Foreskin fibroblast (primary cell): ENCODE measurements at places on chromosomes 4 and X.

DNA sequence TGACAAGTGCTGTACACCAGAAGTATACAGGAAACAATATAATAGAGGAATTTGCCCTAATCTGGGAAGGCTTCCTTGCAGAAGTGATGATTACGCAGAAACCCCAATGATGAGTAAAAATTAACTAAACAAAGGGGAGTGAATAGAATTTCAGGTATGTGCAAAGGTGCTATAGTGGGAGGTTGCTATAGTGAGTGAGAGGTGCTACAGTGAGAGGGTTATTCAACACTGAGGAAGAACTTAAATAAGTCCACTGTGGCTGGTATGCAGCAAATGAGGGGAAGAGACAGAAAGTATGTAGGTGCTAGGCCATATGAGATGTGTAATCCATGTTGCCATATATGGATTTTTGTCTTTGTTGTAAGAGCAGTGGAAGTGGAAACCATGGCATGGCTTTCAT, 69.5 kb downstream of the TRIM2 start:
- no peak for DNase-seq

DNA sequence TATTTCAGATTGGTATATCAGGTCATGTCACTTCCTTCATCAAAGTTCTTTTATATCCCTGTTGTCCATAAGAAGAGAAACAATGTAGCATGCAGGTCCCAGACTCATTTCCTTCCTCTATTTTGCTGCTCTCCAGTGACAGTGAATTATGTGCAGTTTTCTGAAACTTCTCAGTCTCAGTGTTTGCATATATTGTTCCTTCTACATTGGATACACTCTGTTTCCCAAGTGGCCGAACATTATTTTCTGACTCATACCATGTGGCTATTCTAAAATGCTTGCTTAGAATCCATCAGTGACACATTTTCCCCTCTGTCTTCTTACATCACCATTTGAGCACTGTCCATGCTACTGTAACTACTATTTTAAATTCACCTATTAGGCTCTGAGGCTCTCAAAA, 305.7 kb downstream of the PDHA2 start:
- no peak for DNase-seq

DNA sequence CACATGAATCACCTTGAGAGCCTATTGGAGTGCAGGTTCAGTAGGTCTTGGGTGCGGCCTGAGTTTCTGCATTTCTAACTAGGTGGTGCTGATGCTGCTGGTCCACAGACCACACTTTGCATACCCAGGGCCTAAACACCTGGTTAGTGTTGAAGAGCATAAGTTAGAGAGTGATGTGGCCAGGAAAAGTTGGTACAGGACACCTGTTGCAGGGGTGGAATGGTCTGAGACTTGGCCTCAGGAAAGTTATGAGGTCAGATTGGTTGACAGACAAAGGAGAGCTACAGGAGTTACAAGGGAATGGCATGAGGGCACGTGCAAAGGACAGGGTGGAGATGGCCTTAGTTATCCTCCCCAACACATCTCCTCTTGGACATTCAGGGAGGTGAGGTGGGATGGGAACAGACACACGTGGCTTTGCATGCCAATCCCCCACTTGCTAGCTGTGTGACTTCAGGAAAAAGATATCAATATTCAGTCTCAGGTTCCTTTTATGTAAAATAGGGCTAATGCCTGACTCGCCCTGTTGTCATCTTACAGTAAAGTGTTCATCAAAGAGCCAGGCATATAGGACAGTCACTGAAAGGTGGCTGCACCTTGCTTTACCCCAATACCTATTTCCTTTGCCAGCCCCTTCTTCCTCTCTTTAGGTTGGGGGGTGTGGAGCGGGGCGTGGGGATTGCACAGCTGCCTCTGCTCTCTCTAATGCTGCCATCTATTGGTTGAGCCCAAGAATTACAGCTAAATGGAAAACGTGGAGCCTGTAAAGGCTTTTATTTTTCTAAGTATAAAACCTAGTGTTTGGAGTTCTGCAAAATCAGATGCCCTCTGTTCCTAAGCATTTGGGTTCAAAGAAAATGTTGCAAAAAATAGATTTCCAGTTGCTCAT, 47.5 kb downstream of the ATG4A start:
- DNase-seq = no peak

DNA sequence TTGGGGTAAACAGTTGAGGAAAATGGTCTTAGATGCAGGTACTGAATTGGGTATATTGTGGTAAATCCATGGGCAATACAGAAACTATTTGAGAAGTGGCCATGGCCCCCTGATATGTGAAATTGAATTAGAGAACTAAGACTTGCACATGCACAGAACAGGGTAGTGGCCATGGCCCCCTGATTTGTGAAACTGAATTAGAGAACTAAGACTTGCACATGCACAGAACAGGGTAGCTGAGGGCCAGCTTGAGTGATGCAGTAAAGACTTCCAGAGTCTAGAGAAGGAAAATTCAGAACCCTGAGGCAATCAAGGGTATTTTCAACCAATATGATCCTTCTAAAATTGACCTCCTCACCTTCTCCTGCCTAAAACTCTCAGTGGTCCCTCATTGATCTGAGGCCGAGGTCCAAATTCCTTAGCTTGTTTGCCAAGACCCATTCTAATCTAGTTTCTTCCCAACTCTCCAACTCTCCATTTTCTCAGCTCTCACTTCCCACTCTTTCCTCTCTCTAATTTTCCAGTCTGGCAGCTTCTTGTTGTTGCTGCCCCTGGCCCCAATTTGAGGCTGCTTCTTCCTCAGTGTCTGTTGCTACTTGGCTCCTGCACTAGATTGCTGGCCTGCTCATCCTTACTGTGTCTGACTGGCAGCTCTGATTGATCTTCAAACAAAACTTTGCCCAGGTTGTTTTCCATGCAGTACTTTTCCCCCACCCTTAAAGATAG, 72.4 kb downstream of the FRAS1 start:
- DNase-seq = no peak

DNA sequence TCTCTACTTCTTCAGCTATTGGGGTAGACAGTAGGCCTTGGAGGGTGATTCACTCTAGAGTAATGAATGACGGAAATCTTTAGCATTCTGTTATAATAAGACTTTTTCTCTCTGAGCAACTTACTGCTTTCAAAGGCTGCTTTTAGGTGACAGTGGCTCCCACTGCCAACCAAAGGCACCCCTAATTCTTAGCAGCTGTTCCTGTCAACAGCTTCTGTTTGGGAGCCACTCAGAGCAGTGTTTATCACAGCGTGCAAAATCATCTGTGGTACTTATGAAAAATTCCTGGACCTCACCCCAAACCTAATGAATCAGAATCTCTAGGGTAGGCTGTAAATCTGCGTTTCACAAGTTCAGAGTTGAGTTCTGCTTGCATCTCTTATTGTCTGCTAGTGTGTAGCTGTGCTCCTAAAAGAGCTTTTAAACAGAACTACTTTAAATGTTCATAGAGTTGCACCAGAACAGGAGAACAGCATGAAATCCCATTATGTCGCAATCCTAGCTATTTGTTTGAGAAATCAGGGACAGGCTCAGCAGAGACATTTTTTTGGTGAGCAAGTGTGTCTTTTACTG, 52.8 kb upstream of the POU4F2 start:
- DNase-seq = peak; percentile 34
